ENCODE measurements at places on chromosomes 3 and 15.

GRCh38 chr3:49456466-49456865, 13.6 kb upstream of the DAG1 start:
- DNase-seq, result no peak

DNA sequence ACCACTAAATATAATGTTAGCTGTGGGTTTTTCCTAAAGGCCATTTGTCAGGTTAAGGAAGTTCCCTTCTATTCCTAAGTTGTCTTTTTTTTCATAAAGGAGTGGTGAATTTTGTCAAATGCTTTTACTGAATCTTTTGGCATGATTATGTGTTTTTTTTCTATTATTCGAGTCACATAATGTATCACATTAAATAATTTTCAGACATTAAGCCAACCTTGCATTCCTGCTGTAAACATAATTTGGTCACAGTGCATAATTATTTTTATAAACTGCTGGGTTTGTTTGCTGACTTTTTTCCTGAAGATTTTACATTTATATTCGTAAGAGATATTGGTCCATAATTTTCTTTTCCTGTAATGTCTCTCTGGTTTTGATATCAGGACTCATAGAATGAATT, 101.8 kb upstream of the SPRED1 start:
- no peak for DNase-seq

GRCh38 chr3:127172781-127173515, 20.0 kb upstream of the PRR23E start:
- DNase-seq, result peak; percentile 67

DNA sequence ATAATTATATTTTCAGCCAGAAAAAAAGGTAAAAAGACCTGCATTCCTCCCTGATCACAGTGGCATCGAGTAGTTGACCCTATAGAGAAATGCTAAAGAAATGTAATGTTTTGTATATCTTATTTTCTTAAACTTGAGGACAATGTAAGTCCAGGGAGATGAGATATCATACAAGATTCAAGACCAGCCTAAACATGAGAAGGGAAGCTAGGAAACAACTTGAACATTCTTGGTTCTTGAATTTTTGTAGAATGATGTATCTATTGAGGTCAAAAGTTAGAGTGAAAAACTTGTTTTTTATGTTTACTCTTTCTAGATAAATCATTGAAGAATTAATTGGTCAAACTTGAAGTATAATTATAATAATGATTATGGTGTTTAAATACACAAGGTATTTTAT, 497.7 kb upstream of the TBL1XR1 start:
- no peak for DNase-seq

GRCh38 chr3:127529346-127530188, 61.0 kb downstream of the TPRA1 start:
- peak; percentile 47 for DNase-seq

DNA sequence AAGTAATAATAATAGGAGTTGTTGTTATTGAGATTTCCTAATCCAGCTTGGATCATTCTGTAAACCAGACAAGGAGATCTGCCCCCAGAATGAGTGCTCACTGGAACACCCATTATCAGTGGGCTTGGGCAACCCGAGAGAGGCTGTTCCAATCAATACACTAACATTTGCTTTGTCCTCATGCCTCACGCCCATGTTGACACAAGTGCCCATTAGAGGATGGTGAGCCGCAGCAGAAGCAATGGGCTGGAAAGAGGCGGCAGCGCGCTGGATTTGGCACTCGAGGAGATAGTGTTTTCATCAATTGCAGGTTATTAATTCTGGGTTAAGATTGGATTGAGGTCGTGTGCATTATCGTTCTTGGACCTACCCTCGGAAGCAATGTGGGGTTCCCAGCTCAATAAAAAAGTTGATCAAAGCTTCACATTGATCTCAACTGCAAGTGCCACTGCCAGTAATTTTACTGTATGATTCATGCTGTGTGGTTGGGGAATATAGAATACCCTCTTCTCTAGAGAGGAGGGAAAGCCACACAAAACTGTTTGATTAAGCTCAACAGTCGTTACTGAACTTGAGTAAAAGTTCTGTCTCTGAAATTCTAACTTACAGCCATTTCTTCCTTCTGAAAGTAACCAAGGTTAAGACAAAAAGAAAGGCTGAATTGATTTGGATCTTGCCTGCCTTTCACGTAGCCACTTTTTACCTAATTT, 15.7 kb downstream of the LYZL4 start:
- DNase-seq, result no peak

- DNase-seq, result no peak
Observed at GRCh38 chr3:16354291-16354690, 89.3 kb downstream of the OXNAD1 start.

DNA sequence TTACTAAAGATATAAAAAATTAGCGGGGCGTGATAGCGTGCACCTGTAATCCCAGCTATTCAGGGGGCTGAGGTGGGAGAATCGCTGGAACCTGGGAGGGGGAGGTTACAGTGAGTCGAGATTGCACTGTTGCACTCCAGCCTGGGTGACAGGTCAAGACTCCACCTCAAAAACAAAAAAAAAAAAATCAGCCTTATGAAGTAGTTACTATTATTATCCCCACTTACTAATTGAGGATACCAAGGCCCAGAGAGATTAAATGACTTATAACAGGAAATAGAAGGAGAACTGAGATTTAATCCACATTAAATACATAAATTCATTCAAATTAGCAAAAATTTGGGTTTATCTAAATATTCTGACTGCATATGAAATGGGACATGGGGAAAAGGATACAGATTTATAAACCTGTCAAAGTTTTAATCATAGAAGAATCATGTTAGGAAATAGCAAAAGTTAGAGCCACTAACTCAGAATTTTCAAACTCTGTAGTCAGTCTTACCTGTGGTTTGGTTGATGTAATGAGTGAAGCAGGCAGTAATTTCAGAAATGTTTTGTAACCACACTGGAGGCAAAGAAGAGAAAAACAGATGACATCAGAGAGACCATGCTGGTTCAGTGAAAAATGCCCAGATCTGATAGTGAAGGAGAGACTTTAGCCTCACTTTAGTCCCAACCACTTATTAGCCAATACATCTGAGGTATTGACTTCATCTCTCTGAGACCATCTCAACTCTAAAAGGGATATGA, 25.0 kb upstream of the ACAP2 start:
- DNase-seq, result no peak

DNA sequence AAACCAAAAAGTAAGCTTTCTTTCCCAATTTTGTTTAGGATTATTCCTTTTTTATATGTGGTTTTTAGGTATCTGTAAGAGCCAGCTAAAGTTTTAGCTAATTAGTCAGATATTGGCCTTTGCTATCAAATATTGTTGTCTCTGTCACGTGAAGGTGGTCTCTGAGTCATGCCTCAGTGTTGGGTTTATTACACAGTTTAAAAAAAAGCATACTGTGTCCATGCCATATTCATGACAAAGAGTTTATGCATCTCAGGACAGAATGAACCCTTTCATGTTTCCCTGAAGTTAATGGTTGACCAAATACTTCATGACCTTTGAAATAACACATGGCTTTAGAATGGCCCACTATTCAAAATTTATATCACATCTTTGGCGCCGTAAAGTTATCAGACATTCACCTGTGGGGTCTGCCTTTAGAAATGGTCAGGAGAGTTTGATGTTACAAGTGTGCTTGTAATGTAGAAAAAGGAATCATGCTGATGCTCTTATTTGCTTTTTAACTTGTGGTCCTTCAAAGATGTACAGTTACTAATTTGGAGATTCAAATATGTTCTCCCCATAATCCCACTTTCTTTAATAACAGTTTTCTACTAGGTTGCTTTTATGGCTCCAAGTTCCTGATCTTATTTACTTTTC, 101.5 kb downstream of the MYRIP start:
- DNase-seq, result no peak

GRCh38 chr3:125647318-125648014, 52.2 kb upstream of the OSBPL11 start:
- DNase-seq, result no peak

- no peak for DNase-seq
Observed at GRCh38 chr15:63576441-63576840, 20.7 kb upstream of the FBXL22 start.

GRCh38 chr3:11536936-11537612, 106.6 kb downstream of the VGLL4 start:
- DNase-seq, result no peak

- DNase-seq, result no peak
Observed at GRCh38 chr3:47910777-47911440, 105.3 kb downstream of the MAP4 start.

DNA sequence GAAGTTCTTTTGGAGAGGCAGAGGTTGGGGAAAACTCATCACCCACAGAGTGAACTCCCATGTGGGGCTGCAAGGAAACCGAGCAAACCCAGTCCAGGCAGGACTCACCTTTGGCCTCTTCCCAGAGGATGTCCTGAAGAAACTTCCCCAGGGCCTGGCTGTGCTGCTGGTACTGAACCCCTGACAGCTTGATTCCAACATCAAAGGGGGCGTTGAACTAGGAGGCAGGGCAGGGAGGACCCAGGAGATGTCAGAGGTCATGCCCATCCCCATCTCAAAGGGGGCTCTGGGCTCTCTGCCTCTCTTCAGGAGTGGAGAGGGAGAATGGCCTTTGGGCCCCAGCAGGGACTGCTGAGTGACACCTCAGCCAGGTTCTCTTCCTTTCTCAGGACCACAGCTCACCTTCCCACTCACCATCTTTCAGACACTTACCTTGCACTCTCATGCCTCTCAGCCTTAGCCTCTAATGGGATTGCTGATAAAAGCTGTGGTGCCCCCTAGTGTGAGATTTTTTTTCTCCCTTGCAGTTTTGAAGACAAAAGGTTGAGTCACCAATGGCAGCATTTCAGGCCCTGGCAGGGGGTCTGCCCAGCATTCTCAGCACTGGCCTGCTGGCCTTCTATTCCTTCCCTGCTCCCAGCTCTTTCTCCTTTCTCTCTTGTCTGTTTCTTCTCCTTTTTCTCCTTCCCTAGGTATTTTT, 6.0 kb downstream of the GHRL start:
- no peak for DNase-seq

DNA sequence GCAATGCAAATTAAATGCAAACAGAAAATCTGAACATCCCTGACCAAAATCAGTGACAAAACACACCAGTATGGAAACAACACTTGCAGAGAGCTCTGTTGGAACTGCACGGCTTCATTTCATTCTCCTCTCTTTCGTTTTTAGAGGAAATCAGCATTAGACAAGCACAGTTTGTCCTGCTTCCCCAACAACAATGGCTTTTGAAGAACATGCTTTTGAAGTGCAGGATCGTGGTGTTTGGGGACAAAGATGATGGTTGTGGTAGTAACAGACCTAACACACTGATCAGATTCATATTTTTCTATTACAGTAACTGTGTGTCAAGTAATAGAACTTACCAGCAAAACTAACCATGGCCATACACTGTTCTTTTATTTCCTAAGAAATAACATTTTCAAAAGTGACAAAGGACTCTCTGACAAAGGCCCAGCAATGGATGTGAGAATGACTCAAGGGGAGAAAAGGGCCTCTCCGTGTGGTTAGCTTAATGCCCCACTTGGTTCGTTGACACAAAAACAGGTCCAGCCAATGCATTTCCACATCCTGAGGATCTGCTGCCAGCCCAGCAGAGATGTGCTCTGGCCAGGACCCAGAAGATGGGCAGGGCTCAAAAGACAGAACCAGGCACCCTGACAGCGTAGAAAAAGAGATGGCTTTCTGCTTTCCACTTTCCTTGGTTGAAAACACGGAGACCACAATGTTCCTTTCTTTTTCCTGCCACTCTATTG, 84.1 kb downstream of the CCNL1 start:
- DNase-seq, result peak; percentile 70

GRCh38 chr3:171890398-171890797, 47.2 kb downstream of the TMEM212 start:
- no peak for DNase-seq

GRCh38 chr3:191502583-191502982, 41.6 kb downstream of the PYDC2 start:
- DNase-seq, result no peak

DNA sequence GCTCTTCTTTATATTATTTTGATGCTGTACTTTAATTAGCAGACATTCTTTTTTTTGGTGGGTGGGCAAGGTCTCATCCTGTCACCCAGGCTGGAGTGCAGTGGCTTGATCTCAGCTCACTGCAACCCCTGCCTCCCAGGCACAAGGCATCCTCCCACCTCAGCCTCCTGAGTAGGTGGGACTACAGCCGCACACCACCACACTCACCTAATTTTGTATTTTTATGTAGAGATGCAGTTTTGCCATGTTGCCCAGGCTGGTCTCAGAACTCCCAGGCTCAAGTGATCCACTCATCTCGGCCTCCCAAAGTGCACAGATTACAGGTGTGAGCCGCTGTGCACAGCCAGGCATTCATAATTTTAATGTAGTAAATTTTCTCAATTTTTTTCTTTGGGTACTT, 608.1 kb downstream of the ZNF385D start:
- no peak for DNase-seq

DNA sequence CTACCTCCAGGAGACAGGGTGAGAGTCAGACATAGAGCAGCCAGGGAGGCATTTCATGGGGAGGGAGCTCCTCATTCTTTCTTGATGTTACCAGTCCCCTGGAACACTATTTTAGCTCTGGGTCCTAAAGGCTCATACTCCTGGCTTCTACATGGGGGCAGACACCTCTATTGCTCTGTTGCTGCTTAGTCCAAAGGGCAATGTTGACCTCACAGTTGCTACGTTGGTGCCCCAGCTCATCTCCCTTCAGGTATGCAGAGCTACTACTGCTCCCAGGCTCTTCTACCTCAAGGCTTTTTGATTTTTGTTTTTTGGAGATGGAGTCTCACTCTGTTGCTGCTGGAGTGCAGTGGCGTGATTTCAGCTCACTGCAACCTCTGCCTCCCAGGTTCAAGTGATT, 245.6 kb upstream of the LRRFIP2 start:
- no peak for DNase-seq

DNA sequence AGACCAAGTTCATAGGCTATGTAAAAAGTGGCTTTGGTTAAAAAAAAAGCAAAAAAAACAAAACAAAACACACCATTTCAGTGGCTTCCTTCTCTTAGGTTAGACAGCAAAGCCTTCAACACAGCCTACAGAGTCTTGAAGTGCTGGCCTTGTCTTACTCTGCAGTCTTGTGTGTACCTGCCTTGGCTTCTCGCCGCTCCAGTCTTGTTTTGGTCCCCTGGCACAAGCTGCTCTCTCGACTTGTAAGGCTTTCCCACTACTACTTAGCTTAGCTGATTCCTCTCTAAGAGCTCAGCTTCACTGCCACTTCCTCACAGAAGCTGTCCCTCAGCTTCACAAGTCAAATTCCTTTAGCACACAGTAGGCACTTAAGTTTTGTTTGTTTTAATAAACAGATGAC, 63.0 kb downstream of the ST3GAL6 start:
- no peak for DNase-seq

DNA sequence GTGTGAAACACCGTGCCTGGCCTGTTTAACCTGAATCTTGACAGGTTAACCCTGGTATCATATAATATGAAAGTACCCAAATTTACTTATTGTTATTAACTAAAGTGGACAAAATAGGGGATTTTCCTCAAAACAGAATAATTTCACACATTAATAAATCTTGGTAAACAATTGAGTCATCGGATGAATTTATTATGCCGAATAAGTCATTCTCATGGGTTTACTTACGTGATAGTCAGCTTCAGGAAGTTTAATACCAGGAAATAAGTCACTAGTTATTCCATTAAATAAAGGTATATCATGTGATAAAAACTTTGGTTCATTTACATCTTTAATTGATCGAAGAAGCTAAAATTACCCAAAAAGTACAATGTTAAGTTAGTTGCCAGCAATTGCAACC, 99.7 kb downstream of the DNAH12 start:
- no peak for DNase-seq

- DNase-seq, result no peak
Observed at GRCh38 chr3:55795296-55795695, 308.2 kb upstream of the WNT5A start.

GRCh38 chr3:67683522-67683921, 29.1 kb upstream of the SUCLG2 start:
- no peak for DNase-seq
